T-helper 17 cell (primary cell): ENCODE measurements at places on chromosomes 13 and 19. TPM values are rescaled to one million over a fixed set of nuclear protein-coding genes. Genes with fewer than 3 reads are reported as not detected.
A peak's percentile ranks its signal among the peaks of the same experiment; 100 is the strongest.

DNA sequence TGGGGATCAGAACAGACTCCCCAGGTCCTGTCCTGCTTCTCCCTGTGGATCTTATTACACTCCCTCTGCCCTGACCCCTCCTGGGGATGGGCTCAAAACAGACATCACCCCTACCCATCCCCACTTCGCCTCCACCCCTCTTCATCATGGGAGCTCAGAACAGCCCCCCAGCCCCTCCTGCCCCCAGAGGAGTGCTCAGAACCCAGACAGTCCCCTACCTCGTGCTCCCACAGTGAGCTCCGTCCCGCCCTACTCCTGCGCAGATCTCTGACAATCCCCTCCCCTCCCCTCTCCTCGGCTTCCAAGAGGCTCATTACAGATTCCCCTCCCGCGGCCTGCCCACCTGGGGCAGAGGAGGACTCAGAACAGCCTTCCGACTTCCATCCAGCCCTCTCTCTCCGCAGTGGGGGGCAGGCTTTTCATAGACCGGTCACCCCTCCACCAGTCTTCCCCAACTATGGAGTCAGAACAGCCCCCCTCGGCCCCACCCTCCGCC lies 6.1 kb downstream of the NXNL1 start:
- no peaks in the 10 kb centered on the region for H3K36me3 ChIP-seq
- H3K4me1 ChIP-seq, result peaks cover 8% of the 10 kb centered on the region
- H3K27me3 ChIP-seq, result peaks cover 41% of the 10 kb centered on the region
- no peak for DNase-seq
- no peak overlapping the region for H3K27ac ChIP-seq

DNA sequence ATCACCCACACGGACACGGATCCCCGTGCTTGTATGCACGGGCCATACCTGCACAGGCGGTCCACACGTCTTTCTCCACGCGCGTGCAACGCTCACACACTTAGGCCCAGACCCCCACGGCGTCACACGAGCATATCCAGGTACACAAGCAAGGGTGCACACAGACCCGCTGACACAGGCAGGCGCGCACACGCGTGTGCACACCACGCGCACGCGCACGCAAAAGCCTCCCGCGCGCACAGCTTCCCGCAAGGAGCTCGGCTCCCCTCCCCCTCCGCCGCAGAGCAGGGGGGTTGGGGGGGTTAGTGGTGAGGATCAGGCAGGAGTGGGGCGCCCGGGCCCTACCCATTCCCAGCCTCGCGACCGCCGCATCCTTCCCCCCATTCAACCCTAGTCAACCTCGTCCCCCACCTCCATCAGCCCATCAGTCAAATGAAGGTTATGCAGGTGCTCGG lies 407 bp downstream of the RAB3A start:
- peak overlapping the region; percentile 93 for H3K4me3 ChIP-seq
- peaks cover 2% of the 10 kb centered on the region for H3K36me3 ChIP-seq
- H3K4me1 ChIP-seq, result peaks cover 21% of the 10 kb centered on the region
- DNase-seq, result peak; percentile 42
- peak overlapping the region; percentile 93 for H3K27ac ChIP-seq

KCNK6 gene
- total RNA-seq, result 10.8 TPM

ETV2 gene
- total RNA-seq, result 0.52 TPM

VSTM1 gene
- total RNA-seq, result not detected

CYP4F2 gene
- not detected for total RNA-seq

PALM3 gene
- not detected for total RNA-seq

NUCB1 gene
- total RNA-seq, result 118 TPM
